ENCODE measurements at places on chromosomes 7 and 10.

- DNase-seq = no peak
Measured at GRCh38 chr7:63521-64021, 128.8 kb upstream of the FAM20C start.

GRCh38 chr7:4209966-4210365, 472.1 kb upstream of the FOXK1 start:
- DNase-seq = no peak

DNA sequence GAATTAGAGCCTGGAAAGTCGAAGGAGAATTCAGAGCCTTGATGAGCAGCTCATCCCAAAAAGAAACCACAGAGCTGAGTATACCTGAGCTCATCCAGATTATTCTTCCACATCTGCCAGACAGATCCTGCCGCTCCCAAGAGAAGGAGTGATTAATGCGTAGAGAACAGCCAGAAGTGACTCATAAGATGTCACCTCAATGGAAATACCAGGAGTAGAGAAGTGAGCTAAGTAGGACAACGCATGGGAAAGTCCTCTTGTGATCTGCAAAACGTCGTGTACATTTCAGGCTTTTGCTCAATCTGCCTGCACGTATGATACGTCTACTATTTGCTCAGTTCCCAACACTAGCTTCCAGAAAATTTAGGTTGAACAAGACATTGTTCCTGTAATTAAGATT, 230.5 kb upstream of the AUTS2 start:
- no peak for DNase-seq

- no peak for DNase-seq
Measured at GRCh38 chr7:1692515-1693418, 22.7 kb downstream of the ELFN1 start.

DNA sequence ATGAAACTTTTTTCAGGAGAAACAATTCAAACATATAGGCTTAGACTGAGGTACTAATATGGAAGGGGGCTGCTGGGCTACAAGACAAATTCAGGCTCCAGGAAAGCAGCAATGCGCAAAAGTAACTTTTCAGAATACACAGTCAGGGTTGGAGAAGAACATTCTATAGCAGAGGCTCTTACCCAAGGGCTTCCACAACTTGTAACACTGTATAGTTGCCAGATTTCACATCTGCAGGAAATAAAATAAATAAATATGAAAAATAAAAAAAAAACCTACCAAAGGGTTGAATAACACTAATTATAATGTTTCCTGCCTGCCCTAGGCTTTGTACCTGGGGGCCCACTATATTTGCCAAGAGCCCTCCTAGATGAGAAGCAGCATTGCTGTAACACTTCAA, 14.3 kb downstream of the MMS19 start:
- DNase-seq = no peak

- no peak for DNase-seq
Measured at GRCh38 chr10:58555170-58555929, 42.7 kb downstream of the BICC1 start.

DNA sequence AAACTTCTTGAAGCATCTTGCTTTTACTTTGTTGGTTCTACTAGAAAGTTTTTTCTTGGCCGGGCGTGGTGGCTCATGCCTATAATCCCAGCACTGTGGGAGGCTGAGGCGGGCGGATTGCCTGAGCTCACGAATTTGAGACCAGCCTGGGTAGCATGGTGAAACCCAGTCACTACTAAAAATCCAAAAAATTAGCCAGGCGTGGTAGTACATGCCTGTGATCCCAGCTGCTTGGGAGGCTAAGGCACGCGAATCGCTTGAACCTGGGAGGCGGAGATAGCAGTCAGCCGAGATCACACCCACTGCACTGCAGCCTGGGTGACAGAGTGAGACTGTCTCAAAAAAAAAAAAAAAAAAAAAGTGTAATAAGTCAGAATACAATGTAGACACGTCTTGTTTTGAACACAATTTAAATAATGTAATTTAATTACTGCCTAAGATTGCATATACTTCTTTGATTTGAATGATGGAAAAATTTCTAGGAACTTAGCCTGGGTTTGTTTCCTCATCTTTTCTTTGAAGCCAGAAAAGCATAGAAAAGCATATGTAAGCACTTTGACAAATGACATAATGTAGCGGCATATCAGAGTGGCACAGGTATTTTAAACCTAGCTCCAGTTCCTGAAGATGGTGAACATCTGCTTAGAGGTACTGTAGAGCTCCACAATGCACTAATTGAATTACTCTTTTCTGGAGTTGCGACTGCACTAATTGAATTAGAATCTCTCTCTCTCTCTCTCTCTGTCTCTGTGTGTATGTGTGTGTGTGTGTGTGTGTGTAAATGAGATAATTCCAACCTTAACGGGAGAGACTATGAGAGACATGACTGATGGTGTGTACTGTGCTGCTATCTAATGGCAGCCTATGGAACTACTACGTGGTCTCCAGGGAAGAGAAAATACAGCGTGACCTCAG, 87.8 kb downstream of the BTRC start:
- no peak for DNase-seq

DNA sequence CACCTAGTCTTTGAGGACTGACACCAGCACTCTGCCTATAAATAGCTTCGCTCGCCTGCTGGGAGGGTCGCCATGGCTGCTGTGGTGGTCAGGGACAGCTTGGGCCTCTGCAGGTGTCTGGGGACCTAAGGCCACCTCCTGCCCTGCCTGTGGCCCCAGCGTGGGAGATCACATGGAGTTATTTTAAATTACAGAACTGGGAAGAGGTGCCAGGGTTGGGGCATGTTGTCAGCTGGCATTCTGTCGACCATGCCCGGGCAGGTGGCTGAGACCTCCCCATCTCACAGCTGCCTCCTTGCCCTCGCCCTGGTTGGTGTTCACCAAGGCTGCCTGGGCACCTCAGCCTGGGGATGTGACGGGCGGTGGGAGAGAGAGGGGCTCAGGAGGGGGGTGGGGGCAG, 18.1 kb downstream of the SHH start:
- no peak for DNase-seq

GRCh38 chr10:34834274-34834673, 19.2 kb upstream of the PARD3 start:
- DNase-seq = no peak

All from right forelimb (tissue), 1 donor.